NCI-H1694 treated with DMSO at 0.1 percent for 48 hours (cell line): ENCODE measurements at places on chromosomes 12 and 14.

DNA sequence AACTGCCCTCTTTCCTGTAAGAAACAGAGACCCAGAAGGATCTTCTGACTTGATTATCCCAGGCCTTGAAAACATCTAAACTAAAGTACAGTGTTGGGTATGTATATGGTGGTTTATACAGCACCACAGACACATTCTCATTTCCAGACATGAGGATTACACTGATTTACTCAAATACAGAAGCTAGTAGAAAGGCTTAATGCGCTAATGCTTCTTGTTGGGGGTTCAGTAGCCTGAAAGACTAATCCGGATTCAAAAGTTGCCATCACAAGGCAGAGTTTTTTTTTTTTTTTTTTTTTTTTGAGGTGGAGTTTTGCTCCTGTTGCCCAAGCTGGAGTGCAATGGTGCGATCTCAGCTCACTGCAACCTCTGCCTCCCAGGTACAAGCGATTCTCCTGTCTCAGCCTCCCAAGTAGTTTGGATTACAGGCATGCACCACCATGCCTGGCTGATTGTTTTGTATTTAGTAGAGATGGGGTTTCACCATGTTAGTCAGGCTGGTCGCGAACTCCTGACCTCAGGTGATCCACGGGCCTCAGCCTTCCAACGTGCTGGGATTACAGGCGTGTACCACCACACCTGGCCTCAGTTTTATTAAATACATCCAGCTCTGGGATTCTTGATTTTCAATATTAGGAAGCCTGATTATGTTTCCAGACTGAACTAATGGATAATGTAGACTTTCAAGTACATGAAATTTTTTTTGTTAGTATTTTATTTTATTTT lies 46.3 kb upstream of the HECTD1 start:
- DNase-seq, result no peak

GRCh38 chr14:90452366-90452765 lies 55.5 kb downstream of the CALM1 start:
- DNase-seq, result no peak

DNA sequence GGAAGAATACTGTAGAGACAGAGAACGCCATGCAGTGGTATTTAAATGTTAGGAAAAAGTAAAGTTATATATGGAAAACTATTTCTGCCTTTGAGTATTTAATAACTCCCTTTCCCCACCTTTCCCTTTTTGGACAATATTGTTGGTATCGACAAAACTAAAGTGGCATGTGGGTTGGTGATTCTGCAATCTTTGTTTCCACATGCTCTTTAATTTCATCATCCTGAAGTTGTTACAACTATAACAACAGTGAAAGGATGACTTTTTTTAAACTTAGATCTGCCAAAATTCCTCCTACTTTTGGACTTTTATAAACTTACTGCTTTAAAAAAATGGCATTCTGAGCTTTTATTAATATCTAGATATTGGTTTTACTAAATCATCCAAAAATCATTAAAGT lies 25.3 kb downstream of the TTC8 start:
- no peak for DNase-seq

DNA sequence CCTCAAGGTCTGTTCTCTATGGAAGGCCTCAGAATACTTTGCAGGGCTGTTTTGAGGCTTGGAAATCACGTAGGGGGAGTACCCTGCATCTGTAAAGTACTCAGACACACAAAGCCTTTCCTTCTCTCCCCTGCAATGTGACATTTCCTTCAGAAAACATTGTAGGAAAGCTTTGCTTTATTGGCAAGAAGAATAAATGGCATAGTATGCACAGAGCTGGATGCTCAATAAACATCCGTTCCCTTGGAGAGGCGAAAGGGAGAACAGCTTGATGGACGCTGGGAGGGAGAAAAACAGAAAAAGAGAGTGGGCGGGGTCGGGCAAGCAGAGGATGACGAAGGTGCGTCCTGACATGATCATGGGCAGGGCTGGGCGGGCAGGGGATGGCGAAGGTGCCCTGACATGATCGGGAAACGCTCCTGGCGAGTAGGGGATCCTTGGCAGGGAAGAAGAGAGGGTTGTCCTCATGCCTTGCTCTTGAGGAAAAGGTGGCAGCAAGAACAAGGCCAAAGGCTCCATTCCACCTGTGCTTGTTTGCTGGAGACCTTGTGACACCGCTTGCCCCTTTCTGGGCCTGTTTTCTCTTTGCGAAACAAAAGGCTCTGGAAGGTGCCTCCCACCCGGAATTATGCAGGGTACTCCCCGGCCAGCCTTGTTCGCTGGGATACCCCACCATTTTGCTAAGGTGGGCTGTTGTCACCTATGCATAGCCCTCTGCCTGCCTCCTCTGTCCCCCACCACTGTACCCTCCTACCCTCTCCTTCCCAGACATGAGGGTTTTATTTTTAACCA lies 21.1 kb downstream of the IRF2BPL start:
- no peak for DNase-seq

GRCh38 chr12:22374508-22374907 lies 40.0 kb upstream of the ST8SIA1 start:
- DNase-seq, result no peak

- no peak for DNase-seq
These were observed 1.1 kb downstream of the FAM90A1 start for GRCh38 chr12:8226355-8226754.
